ENCODE measurements at places on chromosomes 2 and 18.
A peak's percentile ranks its signal among the peaks of the same experiment; 100 is the strongest.

DNA sequence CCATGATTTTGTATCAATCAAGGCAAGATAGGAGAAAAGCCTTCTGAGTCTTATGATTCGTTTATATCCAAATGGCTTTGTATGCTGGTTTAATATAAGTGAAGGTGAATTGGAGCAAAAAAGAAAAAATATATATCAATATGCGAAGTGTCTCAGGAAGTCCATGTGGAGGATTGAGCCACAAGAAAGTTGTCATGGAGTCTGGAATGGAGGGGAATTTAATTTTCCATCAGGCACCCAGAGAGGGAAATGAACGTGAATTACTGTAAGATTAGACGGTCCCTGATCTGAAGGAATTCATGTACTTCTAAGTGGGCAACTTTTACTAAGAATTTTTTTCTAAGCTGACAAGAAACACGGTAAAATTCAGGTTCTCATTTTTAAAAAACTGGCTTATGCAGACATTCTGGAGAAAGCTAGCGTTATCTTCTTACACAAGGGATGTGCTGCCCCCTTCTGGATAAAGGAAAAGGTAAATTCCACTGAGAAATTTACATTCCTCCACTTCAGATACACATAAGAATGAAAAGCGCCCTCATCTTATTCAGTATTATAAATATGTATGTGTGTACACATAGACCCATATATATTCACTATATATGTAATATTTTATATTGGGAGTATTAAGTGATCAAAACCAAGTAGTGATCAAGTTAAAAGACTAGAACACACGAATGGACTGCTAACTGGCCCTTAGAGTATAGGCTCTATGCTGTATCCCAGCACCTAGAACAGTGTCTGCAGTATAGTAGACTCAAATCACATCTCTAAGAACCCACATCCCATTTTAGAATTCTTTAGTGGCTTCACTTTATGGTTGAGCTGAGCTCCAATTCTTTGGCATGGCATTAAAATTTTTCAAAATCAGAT is 289.0 kb upstream of the TFPI start:
- DNase-seq = peak; percentile 28

DNA sequence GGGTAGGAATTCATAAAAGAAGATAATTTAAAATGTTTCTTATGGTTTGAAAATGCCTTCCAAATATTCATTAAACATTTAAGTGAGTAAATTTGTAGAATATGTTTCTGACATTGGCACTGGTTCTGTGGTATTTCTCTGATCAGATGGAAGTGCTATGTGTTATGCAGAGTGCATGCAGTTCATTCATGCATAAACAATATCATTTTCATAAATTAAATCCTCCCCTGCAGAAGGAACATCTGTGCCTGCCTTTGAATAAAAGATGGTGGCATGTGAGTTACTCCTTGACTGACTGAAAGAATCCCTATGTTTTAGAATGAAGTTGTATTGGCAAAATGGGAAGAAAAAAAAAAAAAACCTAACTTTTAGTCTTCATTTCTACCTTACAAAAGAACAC is 5.9 kb downstream of the NEUROD1 start:
- no peak for DNase-seq

- peak; percentile 84 for DNase-seq
Measured at GRCh38 chr2:71510196-71510807, 56.9 kb downstream of the DYSF start.

- no peak for DNase-seq
Measured at GRCh38 chr18:3332376-3332775, 70.4 kb downstream of the MYL12B start.

DNA sequence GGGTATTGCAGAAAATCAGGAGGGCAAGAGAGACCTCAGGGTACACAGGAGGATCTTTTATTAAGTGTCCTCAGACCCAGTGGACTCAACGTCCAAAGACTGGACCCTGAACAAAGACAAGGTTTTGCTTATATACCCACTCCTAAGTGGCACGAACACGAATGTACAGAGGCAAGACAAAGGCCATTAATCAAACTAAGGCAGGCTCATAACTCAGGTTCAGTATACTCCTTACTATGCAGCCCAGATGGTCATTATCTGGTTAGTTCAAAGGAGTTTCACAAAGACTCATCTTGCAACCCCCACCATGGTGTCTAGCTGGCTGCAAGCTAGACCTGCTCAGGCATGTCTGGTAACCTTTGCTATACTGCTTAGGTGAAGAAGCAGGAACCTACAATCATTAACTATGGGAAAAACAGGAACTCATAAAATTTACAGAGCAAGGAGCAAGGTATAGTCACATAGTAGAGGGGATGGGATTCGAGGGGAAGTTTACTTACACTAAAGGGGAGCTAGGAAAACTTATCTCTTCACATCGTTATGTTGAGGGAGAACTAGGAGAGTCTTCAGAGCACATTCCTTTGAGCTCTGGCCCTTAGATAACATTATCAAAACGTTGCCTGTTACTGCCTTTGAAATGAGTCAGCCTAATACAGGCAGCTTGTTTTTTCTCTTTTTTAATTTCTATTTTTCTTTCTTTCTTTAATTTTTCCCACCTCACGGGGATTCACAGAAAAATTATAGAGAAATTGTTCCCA is 33.9 kb downstream of the SLC4A3 start:
- no peak for DNase-seq

GRCh38 chr2:174888646-174889271 is 116.4 kb downstream of the CHN1 start:
- no peak for DNase-seq

DNA sequence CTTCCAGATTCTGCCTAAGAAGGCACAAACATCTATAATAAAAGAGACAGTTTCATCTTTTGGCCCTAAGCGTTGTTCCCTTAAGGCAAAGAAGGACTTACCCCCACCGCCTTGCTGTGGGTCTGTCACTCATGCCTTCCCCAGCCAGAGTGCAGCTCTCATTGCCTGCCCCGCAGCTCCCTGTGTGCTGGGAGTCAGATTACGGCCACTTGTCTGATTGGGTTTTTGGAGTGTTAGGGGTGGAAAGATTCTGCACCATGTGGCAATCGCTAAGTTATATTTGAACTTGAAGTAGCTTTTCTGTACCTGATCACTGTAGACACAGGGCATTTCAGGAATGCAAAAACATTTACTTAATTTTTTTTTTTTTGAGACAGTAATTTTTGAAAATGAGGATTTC is at the start of gene AQP4:
TSS of gene AQP4 (minus strand) at position 151 of the 400 bp plus-strand sequence. CDS start at position 133, 18 bp downstream.
- peak; percentile 54 for DNase-seq

- DNase-seq = no peak
Measured at GRCh38 chr2:113162173-113162572, 11.6 kb upstream of the PSD4 start.

DNA sequence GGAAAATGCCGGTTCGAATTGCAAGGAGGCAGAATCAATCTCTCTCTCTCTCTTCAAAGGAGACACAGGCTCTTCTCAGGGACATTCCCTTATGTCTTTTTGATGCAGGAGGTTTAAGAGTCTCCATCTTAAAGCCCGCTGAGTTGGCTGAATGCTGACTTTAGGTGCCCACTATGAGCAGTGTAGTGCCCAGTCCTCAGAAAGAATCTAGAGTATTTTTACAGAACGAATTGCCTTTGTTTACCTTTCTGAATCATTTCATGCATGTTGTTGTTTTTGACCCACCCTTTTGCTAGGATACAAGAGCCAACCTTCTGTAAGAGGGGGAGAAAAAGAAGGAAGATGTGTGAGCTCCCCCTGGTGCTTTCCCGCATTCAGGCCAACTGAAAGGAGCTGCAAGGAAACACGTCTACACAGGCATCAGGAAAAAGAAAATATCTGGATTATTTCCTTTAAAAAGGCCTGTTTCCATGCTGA is 193.5 kb upstream of the TCF4 start:
- DNase-seq = peak; percentile 40
